Activated CD4-positive, alpha-beta T cell treated with anti-CD3 and anti-CD28 coated beads, Interleukin-2, amount 50 U/mL, for 1 hour (primary cell): ENCODE measurements at places on chromosomes 3 and 15.

DNA sequence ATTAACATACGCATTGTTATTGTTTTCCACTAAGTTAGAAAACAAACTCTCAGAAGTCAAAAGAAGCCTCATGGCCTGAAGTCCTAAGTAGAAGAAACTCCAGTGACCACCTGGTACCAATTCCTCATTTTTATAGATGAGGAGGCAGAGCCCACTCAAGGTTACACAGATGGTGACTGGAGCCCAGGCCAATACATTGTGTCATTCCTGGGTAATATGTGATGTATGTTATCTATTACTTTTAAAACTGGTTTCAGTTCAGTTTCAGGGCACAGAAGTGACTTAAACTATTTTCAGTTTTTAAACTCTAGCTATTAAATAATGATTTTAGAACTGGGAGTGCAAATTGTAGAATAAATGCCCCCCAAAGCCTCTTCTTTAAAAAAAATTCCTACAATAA lies 66.7 kb upstream of the STXBP5L start:
- DNase-seq = no peak

- no peak for DNase-seq
Observed at GRCh38 chr3:112346491-112347122, 13.7 kb downstream of the CD200 start.

DNA sequence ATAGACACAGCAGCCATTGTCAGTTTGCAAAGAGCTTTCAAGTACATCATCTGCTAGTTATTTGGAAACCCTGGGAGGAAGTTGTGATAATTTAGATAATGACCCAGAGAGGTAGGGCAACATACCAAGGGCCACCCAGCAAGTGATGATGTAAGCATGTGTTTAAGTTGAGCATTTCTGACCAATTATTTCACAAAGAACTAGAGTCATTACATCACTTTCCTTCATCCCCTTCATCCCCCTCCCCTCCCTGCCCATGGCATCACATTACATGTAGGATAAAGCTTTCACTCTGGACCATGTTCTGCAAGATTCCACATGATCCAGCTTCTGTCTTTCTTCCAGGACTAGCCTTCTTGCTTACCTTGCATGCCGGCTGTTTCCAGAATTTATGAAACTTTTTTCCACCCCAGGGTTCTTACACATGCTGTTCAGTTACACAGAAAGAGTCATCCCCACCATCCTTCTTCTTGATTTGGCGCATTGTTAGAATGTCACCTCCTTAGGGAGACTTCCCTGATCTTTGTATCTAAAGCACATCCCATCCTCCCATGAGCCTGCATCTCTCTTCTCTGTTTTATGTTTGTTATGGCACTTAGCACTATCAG lies 71.3 kb downstream of the PTPRG start:
- DNase-seq = no peak

DNA sequence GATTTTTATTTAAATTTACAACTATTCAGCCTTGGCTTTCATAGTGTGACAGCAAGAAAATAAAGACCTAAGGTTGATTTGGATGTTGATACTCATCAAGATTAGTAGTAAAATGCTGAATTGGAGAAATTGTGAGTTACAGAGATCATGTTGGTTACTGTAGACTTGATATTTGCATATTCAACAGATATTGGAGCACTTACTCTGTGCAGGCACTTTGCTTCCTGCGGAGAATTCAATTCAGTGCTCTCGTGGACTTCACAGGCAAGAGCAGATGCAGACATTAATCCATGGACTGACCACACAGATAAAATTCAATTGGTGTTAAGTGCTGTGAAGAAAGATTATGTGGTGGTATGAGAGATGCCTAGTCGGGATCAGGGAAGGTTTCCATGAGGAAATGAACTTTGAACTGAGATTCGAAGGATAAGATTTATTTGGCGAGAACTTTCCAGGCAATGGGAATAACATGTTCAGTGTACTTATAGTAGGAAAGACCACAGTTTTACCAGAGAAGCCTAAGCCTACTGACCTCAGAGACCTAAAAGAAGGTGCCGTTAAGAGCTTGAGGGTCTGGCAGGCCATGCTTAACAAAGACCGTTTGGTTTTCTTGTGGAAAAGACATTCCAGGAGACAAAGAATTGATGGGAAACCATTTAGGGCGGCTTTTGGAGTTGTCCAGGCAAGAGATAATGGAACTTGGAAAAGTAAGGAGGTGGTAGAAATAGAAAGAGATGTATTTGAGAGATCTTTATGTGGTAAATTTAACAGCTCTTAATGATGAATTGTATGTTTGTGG lies 4.3 kb downstream of the SELENOT start:
- DNase-seq = no peak

GRCh38 chr3:76954412-76954811 lies 85.5 kb upstream of the ROBO2 start:
- DNase-seq = no peak

DNA sequence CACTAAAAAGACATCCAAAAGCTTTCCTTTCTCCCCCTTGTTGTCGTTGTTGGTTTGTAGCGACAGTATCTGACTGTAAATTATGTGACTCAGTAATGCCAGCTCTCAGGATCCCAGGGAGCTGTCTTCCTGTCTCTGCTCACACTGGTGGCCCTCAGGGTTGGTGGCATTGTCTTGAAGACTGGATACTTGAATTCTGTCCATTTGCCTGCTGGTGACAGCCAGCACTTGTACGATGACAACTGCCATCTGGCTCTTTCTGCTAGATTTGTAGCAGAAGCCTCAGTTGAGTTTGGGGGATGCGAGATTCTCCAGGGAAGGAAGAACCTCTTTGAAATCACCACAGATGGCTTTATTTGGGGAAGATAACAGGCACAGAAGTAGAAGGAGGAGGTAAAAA lies 120.8 kb downstream of the ARPP21 start:
- no peak for DNase-seq

DNA sequence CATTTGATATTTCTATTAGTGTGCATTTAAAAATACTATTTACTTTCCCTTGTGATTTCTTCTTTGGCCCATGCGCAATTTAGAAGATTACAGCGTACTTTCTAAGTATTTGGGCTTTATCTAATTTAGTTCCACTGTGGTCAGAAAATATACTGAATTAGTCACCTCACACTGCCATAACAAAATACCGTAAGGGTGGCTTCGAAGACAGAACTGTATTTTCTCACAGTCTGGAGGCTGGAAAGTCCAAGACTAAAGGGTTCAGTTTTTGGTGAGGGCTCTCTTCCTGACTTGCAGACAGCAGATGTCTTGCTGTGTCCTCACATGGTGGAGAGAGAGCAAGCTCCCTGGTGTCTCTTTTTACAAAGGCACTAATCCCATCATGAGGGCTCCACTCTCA lies 286.2 kb downstream of the ADAMTSL3 start:
- no peak for DNase-seq

DNA sequence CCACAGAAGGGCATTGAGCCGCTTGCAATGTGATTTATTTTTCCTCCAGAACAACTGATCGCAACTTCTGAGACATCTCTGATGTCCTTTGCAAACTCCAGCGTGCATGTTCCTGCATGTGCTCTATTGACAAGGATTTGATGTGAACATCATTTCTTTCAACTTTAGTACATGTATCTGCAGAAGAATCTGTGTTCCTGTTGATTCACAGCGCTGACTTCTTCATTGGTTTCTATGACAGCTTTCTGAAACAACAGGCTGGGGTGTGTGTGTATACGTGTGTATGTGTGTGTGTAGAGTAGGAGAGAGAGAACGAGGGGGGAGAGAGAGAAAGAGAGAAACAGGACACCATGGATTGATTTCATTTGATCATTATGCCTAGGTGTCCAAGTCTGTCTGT lies 56.7 kb upstream of the CMTM8 start:
- no peak for DNase-seq
